ENCODE measurements at places on chromosomes 7 and 10.
A peak's percentile ranks its signal among the peaks of the same experiment; 100 is the strongest.

DNA sequence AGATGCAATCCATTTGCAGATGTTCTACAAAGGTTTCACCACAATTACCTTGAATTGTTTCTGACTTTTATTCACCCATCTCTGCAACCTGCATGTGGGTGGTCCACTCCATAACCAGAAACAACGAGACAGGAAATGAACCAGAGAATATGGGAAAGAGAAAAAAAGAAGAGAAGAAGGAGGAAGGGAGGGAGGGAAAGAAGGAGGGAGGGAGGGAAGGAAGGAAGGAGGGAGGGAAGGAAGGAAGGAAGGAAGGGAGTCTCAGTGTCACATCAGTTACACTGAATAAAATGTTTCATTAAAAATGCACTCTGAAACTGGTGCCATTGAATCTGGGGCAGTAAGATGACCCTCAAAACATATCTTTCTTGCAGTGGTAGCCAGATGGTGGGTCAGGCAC lies 301.3 kb upstream of the MGMT start:
- DNase-seq = no peak

- no peak for DNase-seq
These were observed 183.0 kb downstream of the RAPGEF5 start for GRCh38 chr7:22173685-22174573.

- DNase-seq = no peak
These were observed 27.4 kb upstream of the DGKI start for GRCh38 chr7:137873979-137874777.

GRCh38 chr7:69651101-69651590 lies 52.9 kb downstream of the AUTS2 start:
- DNase-seq = no peak

DNA sequence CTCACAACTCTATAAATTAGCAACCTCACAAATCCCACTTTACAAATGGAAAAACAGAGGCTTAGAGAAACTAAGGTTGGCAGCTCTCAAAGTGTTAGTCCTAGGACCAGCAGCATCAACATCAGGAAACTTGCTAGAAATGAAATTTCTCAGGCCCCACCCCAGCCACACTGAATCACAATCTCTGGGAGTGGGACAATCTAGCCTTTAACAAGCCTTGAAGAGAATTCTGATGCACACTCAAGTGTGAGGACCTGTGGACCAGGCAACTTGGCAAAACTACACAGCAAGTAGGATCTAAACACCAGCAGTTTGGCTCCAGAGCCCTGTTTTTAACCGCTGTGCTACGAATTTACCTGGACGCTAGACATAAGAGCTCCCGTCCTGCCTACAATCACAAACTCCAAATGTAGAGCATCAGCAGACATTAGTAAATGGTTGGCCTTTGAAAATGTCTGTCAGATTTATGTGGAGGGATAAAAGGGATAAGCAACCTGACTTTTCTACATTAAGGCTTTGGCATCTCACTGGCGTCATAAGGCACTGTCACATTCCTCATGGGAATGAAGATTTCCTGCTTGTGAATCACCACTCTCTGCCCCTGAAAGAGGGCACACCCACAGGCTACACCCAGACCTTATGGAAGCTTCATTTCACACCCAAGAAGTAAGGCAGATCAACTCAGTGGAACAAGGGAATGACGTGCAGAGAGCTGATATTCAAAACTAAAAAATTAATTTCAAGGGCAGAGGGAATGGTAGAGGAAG lies 34.5 kb downstream of the PPP1R3C start:
- no peak for DNase-seq

GRCh38 chr7:44787041-44787440 lies 9.4 kb upstream of the PPIA start:
- DNase-seq = no peak

GRCh38 chr10:21039721-21040120 lies 142.6 kb upstream of the NEBL start:
- no peak for DNase-seq

DNA sequence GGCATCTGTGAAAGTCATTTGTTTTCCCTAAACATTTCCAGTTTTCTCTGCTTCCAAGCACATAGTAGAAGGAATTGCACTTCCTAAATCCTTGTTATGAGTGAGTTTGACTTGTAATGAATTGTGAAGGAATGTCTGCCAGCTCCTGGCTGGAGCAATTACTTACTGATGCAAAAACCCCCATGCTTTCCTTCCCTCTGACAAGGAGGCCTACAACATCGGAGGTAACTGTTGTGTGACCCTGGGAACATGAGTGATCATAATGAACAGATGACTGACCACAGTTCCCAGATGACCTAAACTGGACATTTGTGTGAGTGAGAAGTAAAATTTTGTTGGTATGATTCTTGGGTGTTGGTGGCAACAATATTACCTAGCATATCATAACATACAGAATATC lies 21.4 kb upstream of the CPVL start:
- DNase-seq = no peak

- DNase-seq = no peak
These were observed 24.2 kb downstream of the TRRAP start for GRCh38 chr7:98902523-98902922.

DNA sequence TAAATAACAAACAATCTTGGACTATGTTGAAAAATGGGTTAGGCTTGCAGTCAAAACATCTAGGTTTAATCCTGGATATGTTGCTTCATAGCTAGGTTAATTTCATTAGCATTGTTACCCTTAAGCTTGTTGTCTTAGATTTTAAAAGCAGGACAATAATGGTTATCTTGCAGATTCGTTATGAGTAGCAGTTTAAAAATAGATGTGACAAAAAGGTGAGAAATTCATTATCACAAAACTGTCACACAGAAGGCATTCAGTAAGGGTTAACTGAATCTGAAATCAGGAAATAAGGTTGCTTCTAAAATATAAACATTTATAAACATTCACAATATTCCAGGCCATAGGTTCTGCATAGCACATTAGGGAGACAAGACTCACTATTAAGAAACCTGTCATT lies 429.2 kb upstream of the ETV1 start:
- no peak for DNase-seq

DNA sequence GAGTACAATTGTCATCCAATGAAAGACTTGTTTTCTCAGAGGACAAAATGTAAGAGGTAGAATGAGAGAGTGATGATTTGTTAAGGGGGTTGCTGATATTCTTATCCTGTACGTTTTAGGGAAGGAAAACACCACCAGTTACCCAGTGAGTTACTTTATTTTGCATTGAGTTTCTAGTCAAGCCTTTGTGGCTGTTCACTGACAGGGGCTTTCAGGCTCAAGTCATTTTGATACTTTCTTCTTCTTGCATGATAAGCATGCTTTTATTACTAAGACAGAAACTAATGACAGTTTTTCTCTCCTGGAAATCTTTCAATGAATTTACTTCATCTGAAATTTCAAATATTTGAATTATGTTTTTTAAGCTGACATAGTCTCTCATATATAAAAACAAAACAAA lies 710.2 kb upstream of the POM121L12 start:
- no peak for DNase-seq

DNA sequence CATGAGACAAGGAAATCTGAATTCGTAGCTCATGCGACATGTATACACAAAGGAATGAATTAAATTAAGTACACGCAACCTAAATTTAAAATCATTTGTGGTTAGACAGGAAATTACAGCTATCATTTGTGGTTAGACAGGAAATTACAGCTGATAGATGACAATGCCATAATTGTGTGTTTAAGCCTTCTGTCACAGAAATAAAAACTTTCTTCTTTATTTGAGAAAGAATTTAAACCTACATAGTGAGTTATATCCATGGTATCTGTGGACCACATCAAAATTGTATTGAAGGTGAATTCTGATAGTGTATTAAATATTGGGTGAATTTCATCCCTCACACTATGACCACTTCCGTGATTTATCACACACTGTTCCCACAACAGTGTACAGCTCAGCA lies 362.9 kb downstream of the MAGI2 start:
- DNase-seq = no peak

DNA sequence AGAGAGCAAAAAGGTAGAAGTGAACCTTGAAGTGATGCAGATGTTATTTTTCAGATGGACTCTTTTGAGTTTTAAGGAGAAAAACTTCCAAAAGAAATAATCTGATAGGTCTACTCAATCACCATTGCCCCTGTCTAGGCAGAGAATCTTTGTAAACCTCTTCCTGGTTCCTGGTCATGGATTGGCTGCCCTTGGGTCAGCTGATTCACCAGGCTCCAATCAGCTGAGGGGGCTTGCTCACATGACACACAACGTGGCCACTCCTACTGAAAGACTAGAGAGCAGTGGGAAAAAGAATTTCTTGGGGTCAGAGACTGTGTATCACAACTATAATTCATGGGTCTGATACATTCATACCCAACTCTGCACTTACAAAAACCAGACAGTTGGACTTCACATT lies 20.0 kb upstream of the JCAD start:
- DNase-seq = no peak

GRCh38 chr7:111086532-111086931 lies 4.4 kb upstream of the LRRN3 start:
- DNase-seq = no peak

- no peak for DNase-seq
These were observed 597.3 kb downstream of the CNTNAP2 start for GRCh38 chr7:146713934-146714333.

DNA sequence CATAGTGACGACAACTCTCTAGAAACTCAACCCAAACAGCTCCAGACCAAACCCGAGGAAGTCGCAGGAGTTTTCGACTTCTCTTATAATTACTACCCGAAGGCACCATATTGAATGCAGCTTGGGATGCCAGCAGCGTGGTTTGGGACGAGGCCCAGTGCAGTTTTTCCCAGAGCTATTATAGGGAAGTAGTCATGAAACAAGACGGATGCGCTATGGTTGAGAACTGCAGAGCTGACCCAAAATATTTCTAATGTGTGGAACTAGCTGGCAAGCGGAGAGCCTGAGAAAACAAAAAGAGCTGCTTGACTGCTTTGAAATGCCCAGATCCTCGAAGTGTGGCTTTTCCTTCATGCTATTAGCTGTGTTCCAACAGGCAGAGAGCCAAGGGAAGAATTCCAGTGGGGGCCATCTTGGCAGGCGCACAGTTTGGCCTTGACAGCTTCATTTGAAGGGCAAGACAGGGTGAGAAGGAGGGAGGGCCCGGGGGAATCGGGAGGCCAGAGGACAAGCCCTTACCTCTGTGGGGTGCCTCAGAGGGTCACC lies 122.7 kb downstream of the CUL2 start:
- DNase-seq = no peak

DNA sequence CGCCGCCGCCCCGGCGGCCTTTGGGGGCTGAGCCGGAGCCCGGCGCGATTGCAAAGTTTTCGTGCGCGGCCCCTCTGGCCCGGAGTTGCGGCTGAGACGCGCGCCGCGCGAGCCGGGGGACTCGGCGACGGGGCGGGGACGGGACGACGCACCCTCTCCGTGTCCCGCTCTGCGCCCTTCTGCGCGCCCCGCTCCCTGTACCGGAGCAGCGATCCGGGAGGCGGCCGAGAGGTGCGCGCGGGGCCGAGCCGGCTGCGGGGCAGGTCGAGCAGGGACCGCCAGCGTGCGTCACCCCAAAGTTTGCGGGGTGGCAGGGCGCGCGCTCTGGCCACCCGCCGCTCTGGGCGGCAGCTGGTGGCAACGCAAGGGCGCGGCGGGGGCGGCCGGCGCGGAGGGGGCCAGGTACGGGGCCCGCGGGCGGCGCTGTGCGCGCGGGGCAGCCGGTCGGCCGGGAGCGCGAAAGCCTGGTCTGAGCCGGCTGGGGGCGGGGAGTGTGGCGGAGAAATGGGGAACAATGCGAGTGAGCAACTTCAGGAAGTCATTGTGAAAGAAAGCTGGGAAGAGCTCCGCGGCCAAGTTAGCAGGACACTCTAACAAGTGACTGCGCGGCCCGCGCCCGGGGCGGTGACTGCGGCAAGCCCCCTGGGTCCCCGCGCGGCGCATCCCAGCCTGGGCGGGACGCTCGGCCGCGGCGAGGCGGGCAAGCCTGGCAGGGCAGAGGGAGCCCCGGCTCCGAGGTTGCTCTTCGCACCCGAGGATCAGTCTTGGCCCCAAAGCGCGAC lies at the start of gene IKZF1:
TSS of gene IKZF1 (plus strand) at position 588 of the 782 bp plus-strand sequence. CDS start 14,346 bp downstream, outside the sequence.
- peak; percentile 82 for DNase-seq

DNA sequence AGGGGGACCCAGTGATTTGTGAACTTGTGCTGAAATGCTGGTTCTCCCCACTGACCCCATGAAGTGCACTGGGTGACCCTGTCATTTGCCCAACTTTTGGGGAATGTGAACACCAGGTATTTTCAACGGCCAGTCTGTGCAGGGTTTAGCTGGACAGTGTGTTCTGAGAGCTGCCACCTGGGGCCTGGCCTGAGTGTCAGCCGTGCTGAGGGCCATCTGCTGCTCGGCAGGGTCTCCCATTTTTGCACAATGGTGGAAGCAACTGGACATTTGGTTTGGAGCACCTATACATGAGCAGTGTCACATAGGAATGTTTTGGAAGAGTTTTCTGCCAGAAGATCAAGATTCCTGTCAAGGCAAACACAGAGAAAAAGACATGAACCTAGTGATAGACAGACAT lies 5.2 kb downstream of the CHN2 start:
- no peak for DNase-seq

- no peak for DNase-seq
These were observed 34.4 kb downstream of the DDC start for GRCh38 chr7:50530766-50531165.

- DNase-seq = no peak
These were observed 19.8 kb upstream of the CLDN12 start for GRCh38 chr7:90383422-90383821.

DNA sequence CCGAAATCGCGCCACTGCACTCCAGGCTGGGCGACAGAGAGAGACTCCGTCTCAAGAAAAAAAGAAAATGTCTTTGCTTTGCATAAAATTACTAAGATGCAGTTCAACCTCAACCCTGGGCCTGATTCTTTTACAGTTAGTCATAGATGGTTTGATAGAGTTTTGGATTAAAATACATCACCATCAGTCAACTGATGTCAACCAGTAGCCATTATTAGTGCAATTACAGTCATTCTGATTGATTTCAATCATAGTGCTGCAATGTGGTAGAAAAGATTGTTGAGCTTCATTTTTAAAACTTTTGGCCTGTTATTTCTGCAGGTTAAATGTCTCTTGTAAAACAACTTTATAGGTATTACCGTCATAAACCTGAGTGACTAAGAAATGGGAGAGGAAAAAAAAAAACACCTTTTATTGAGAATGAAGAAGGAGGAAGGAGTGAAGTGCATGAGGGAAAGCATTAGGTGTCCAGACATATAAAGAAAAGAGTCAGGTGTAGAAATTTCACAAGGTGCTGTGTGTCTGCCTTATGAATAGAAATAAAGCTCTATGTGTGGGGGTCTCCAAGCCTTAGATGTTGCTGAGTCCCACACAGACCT lies 150.6 kb downstream of the TRIL start:
- DNase-seq = no peak

DNA sequence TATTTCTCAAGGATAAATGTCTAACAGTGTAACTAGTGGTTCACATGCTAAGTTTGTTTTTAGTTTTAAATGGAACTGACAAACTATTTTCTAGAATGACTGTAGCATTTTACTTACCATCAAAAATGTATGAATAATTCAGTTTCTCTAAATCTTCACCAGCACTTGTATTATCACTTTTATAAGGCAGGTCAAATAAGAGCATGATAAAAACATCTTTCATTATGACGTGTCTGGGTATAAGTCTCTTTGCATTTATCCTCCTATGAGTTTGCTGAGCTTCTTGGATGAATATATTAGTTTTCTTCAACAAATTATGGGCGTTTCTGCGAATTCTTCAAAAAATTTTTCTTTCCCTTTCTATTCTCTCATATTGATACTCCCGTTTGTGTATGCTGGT lies 19.9 kb downstream of the ZNF33B start:
- DNase-seq = no peak

All from bone marrow (tissue), 2 donors.